ENCODE measurements at places on chromosomes 3 and 15.

DNA sequence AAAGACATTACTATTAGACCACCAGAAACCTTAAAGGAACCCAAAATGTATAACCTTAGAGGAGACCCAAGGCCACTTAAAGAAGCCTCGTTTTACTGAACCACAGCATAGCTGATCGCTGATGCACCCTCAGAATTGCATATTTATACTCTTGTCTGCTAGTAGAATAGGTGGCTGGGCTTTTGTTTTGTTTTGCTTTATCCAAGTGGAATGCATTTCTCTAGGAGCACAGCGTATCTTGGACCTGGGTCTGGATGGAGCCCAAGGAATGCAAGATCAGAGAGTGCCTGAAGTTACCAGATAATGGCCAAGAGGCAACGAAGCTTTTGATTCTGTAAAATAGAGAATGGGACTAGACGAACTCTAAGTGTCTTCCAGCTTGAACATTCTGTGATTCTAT is 129.2 kb upstream of the COL8A1 start:
- DNase-seq, result no peak

GRCh38 chr3:111781561-111782446 is 77.3 kb upstream of the PHLDB2 start:
- no peak for DNase-seq

GRCh38 chr3:61538486-61538885 is 22.9 kb upstream of the PTPRG start:
- no peak for DNase-seq

DNA sequence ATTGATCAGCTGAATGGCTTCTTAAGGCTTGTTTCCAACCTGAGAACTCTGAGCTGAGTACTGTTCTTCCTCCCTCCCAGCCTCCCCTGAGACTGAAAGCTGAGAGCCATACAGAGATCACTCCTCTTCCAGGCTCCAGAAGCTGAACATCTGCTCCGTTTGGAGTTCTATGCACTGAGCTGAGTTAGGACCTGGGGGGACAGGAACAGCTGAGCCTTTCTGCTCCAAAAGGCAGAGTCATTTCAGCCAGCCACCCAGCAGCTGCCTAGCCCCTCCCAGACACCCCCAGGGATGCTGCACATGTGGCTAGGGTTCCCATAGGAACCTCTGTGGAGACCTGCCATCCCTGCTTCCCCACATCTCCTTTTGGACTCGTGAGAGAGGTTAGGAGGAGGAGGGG is 64.2 kb upstream of the GLCE start:
- no peak for DNase-seq

GRCh38 chr3:37904601-37905000 is 42.9 kb downstream of the CTDSPL start:
- DNase-seq, result no peak

DNA sequence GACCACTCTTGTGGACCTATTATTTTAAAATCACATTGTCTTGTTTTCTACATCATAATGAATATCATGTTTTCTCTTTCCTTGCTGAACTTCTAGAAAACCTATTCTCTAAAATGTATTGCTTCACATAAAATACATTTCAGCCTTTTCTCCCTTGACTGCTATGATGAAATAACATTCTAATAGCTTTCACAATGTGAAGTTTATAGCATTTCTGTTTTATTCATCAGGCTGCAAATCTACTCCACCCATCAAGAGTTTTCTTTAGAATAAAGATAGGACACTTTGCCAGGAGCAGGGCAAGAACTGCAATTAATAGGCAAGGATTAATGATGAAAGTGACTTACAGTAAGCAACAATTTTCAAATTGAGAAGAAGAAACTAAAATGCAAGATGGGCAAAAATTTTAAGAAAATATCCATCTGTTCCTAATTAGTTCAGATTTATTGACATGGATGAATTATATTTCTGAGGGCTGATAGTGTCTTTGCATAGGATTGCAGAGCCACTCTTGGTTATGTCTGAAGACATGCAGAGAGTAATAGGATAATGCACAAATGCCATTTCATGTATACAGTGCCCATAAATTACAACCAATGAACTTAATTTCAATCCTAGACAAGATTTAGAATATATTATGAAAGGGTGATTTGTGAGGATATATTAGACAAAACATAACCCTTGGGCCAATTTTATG is 21.7 kb downstream of the LEKR1 start:
- no peak for DNase-seq

GRCh38 chr3:52072020-52072419 is 15.6 kb upstream of the DUSP7 start:
- no peak for DNase-seq

GRCh38 chr3:52842424-52842823 is 7.6 kb upstream of the MUSTN1 start:
- no peak for DNase-seq

GRCh38 chr3:127970966-127971592 is 56.0 kb downstream of the KBTBD12 start:
- DNase-seq, result peak; percentile 51

- DNase-seq, result no peak
Observed at GRCh38 chr3:73561494-73561893, 63.2 kb downstream of the PDZRN3 start.

- no peak for DNase-seq
Observed at GRCh38 chr3:129736070-129736469, 129.6 kb upstream of the PLXND1 start.

DNA sequence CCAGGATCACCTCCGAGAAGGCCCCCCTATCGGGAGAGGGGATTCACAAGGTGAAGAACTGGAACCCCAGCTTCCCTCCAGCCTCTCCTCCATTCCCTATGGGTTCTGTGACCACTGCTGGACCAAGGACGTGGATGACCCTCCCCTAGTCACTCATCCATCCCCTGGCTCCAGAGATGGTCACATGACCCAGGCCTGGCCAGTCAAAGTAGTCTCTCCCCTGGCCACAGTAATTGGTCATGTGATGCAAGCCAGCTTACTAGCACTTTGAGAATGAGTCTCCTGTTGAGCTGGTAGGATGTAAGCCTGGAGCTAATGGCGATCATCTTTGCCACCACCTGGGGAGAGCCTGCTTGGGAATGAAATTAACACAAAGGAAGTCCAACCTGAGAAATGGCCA is 3.9 kb downstream of the CAMK1 start:
- DNase-seq, result no peak

DNA sequence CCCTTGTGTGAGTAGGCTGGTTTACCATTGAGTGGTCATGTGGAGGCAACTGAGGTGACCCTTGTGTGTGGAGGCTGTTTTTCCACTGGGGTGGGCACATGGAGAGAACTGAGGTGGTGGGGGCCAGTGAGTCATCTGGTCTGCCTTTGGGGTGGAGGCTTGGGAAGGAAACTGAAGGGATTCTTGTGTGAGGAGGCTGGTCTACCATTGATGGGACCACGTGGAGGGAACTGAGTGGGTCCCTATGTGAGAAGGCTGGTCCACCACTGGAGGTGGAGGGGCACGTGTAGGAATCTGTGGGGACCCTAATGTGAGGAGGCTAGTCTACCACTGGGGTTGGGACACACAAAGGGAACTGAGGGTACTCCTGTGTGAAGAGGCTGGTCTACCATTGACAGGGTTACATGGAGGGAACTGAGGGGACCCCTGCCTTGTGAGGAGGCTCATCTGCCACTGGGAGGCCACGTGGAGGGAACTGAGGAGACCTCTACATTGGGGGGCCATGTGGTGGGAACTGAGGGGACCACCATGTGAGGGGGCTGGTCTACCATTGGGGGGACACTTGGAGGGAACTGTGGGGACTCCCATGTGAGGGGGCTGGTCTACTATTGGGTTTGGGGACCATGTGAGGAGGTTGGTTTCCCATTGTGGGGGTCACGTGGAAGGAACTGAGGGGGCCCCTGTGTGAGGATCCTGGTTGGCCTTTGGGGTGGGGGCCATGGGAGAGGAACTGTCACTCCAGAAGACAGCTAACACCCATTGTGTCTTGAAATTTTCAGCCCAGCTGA is 164.5 kb downstream of the WNT7A start:
- no peak for DNase-seq

- no peak for DNase-seq
Observed at GRCh38 chr3:156465194-156465593, 89.7 kb downstream of the SSR3 start.

DNA sequence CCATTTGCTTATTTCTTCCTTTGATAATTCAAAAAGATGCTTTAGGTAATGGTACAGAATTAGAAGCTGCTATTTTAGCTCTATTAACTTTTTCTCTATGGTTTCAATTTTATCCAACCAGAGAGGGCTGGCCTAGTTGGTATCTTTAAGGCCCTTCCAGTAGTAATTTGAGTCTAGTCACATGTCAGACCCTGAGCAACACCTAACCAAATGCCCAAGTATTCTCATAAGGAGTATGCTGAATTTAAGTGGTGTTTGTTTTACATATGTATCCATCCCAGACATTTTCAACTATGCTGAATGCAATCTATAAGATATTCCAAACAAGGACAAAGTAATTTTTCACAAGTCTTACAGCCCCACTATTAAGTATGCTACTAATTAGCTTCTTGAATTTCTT is 9.6 kb downstream of the DNAJC19 start:
- DNase-seq, result no peak

GRCh38 chr3:167723025-167723512 is 11.6 kb downstream of the PDCD10 start:
- no peak for DNase-seq
